ENCODE measurements at places on chromosomes 3 and 15.

DNA sequence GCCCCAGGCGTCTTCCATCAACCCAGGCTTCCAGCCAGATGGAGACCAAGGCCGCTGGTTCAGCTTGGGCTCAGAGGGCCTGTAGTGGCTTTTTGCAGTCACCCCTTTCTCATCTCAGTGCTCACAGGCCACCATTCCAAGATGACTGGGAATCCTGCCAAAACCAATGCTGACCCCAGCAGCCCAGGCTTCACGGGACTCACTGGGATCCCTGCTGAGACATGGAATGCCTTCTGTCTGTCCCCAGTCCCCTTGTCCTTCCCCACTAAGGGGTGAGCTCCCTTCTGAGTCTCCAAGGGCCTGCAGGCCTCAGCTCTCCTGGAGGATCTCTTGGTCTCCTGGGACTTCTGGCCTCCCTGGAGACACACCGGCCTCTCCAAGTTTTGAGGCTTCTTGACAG lies 77.4 kb upstream of the SEC13 start:
- no peak for DNase-seq

DNA sequence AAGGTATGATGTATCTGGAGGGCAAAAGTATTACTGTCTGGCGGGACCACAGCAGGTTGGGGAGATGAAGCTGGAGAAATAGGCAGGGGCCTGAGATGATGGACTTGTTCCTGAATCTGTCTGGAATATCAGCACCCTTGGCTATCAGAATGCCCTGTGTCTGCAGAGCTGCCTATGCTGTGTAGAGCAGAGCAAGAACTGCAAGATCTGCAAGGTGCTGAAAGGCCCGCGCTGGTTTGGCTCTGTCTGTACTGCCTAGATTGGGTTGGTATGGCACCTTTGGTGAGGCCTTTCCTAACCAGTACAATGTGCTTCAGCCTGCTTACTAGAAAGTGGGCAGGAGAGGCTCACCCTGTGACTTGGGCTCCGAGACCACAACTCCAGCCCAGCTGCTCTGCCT lies 96.8 kb downstream of the WDR76 start:
- no peak for DNase-seq

GRCh38 chr3:113243071-113243470 lies 31.7 kb downstream of the BOC start:
- no peak for DNase-seq

DNA sequence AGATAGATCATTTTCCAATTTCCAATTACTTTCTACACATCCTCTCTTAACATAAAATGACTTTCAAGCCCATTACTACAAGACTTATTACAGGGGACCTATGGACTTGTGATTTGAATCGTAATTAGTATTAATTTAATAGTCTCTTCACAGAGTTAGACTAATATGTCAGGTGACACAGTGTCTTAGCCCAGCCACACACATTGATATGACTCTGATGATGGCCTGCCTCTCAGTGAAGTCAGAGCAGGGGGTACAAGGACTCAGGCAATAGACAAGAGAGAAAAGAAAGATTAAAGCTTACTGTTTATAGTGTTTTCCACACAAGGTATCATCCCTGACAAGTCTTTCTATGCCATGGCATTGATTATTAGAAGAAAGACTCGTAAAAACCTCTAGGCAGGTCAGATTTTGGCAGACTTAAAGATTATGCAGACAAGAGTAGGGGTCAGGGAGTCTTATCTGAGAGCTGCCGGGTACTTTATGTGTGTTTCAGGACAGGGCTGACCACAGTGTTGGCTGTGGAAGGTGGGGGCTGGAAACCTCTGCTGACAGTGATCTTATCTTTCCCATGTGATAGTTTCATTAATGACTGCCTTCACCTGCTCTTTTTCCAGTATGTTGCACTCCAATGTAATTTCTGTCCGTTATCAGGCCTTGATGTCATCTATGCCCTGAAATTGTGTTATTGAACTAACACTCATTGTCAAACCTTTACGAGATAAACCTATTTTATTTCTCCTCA lies 50.1 kb downstream of the B3GALNT1 start:
- no peak for DNase-seq

DNA sequence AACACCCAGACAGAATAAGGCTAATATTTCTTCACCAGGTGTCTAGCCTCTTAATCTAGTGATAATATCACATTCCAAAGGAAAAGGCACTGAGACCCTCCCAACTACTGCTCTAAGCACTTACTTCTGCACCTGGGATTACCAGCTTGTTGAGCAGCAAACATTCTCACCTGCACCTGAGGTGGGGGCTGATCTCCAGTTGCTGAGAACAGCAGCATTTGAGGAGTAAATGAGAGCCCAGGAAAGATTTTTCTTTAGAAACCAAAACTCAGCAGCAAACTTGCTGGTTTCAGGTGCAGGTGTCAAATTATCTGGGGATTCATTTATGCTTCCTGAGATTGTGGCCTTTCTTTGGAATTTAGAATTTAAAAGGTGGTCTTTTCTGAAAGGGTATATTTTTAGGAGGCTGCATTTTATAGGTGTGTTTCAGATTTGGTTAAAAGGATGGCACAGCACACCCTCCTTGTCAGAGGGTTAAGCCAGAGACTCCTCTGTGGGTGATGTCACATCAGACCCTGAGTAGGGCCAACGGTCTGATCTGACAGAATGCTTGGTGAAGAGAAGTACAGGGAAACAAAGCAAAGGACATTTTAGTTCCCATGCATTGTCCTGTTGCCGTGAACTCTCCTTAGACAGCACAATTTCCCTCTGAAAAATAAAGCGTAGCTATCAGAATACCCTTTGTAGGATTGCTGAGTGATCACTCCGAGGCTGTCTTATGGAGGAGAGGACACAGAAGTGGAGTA lies 411.0 kb upstream of the ATP11B start:
- no peak for DNase-seq

DNA sequence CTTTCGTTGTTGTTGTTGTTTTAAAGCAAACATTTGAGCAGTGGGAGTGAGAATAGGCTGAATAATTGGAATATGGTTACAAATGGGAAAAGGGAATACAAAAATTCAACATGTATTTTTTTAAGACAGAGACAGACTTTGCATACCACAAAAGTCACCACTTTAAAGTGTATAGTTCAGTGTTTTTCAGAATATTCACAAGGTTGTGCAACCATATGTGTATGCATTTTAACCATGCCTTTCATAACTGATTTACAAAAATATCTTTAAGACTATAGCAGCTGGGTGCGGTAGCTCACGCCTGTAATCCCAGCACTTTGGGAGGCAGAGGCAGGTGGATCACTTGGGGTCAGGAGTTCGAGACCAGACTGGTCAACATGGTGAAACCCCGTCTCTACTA lies 41.3 kb downstream of the EHHADH start:
- no peak for DNase-seq

DNA sequence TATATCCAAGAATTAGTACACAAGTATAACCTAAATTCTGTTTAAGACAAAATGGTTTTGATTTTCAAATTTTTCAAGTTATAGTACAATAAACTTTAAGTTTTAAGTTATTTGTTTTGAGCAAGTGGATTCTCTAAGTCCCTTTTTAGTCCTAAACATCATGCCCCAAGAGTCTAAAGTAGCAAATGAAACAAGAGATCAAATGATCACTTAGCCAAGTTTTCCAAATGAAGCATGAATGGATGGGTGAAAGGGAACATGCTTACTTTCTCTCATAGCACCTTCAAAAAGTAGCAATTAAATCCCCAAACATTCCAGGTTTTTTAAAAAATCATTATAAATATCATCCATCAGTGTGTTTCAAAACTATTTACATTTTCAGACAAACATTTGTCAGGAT lies 19.5 kb downstream of the DLG1 start:
- no peak for DNase-seq

DNA sequence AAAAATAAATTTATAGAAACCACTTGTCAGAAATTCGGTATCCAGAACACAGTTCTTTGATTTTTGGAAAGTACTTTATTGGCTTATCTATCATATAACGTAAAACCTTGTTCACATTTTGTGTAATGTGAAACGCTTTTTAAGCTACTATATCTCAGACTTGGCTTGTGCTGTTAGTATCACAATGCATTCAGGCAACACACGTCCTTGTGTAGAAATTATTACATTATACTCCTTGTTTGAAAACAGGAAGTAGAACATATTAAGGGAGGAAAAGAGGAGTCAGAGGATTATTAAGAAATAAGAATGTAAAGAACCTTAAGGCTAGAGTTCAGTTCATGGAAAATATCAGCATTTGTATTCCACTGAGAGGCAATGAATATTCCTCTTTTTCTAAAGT lies 1.6 kb downstream of the DNAJC13 start:
- no peak for DNase-seq

DNA sequence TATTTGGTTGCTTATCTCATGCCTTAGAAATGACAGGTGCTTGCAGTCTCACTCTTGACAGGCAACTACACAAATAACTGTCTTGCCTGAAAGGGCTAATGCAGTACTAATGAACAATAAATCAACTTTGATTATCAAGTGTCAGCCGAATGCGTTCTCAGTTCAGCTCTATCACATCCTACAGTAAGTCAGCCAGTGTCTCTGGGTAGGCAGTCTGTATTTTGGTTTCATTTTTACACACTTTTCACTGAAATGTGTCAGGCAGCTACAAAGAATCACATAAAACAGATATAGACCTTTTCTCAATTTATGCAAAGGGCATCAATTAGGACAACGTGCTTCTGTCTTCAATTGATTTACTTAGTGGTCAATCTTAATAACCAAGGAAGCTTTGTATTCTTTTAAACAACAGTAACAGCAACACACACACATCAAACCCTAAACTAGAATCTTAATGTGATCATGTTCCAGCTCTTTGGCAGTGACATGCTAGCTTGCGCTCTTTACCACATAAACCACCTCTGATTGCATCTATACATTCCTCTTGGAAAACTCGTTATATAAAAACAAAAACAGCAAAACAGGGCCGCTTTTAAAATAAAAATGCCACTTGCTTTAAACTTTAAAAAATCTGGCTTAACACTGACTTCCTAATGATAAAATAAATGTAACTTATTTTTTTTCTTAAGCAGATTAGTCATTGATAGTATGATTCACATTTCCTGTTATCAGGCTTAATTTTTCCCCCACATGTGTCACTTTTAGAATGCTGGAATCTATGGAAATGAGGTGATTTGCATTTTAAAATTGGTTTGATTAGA lies 520.4 kb downstream of the FOXP1 start:
- DNase-seq = peak; percentile 36

GRCh38 chr15:100332231-100332630 lies 9.5 kb downstream of the ADAMTS17 start:
- no peak for DNase-seq

DNA sequence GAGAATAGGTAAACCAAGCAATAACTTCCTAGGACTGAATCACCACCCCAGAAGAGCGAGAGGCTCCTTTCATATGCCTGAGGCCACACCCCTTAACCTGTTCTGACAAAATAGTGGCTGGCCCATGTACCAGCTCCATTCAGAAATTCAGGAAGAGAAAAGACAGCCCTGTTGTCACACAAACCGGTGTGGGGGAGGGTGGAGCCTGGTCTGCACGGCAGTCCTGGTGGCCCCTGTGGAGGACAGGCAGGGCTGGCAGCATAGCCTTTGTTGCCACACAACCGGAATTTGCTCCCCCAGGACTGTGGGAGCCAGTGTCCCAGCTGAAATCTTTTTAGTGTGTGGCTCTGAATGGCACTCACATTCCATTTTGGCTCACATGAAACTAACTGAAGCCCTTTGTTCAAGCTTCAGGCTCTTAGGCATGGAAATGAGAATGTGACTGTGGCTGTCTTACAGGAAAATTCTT lies 23.8 kb downstream of the RLBP1 start:
- DNase-seq = peak; percentile 51

DNA sequence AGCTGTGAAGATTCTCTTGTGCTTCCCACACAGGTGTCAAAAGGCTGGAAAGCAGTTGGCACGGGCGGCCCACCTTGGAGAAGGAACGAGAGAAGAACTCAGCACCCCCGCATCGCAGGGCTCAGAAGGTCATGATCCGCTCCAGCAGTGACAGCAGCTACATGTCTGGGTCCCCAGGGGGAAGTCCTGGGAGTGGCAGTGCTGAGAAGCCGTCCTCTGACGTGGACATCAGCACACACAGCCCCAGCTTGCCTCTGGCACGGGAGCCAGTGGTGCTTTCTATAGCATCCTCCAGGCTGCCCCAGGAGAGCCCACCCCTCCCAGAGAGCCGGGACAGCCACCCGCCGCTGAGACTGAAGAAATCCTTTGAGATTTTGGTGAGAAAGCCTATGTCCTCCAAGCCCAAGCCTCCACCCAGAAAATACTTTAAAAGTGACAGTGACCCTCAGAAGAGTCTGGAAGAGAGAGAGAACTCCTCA lies 31.4 kb downstream of the STARD5 start:
- DNase-seq = no peak

DNA sequence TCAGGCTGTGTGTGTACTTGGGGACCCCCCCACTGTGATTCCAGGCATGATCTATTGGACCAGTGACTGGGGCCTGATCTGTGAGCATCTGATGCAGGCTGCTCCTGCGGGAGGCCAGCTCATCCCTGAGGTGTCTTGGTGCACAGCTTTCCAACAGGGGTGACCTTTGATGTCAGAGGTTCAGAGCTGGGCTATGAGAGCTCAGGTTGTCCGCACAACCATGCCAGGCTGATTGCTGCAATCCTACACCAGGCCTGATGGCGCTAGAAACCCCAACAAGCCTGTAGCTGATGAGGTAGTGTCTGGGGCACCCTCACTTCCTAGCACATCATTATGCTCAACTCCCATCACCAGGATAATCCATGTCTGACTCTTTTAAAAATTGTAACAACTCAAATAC lies 56.1 kb upstream of the CACNA2D3 start:
- DNase-seq = no peak

- DNase-seq = no peak
Measured at GRCh38 chr3:197327701-197328100, 29.3 kb upstream of the DLG1 start.

- no peak for DNase-seq
Measured at GRCh38 chr15:47504624-47505256, 212.6 kb upstream of the SEMA6D start.

GRCh38 chr3:14122301-14122700 lies 2.4 kb downstream of the CHCHD4 start:
- DNase-seq = no peak

- no peak for DNase-seq
Measured at GRCh38 chr3:181704421-181705085, 7.2 kb upstream of the SOX2 start.

DNA sequence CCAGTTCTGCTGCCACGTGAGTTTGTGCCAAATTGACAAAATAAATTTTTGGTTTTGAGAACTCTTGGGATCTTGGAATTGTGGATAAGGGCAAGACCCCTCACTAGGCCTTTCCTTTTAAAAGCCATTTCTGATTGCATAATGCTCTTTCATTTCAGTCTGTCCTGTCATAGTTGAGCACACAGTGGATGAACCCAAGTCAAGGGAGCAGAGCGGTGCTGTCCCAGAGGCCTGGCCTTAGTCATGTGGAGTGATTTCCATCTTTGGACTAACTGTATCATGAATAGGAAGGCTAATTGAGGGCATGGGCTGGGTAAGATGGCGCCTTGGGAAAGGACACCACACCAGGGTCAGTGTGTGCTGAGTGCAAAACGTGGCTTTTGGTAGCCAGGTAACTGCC lies 304.0 kb downstream of the UACA start:
- no peak for DNase-seq
